ENCODE measurements at places on chromosomes 3 and 15. TPM values are rescaled to one million over a fixed set of nuclear protein-coding genes. Genes with fewer than 3 reads are reported as not detected.

The CLDN18 gene
- total RNA-seq, result not detected

The TGM5 gene
- not detected for total RNA-seq

The SLC28A2 gene
- not detected for total RNA-seq

The ARL14 gene
- not detected for total RNA-seq

The GOLGA6B gene
- not detected for total RNA-seq

The CCR2 gene
- not detected for total RNA-seq

The TYRO3 gene
- total RNA-seq, result 7.0 TPM

The EXOG gene
- total RNA-seq, result 9.9 TPM

The PRSS50 gene
- total RNA-seq, result not detected

The DUOXA1 gene
- total RNA-seq, result not detected

The MCF2L2 gene
- total RNA-seq, result 1.6 TPM

The RASGRF1 gene
- not detected for total RNA-seq

The CYP1A2 gene
- total RNA-seq, result not detected

The KIF15 gene
- total RNA-seq, result 10.7 TPM

The EPHB3 gene
- total RNA-seq, result 1.4 TPM

The UBL7 gene
- total RNA-seq, result 41.4 TPM

The STAC gene
- 0.37 TPM for total RNA-seq

The CLDN1 gene
- total RNA-seq, result 0.20 TPM

The CRABP1 gene
- not detected for total RNA-seq

The TNFAIP8L3 gene
- total RNA-seq, result 21.5 TPM

The POLR2M gene
- total RNA-seq, result 333 TPM

The ANKUB1 gene
- not detected for total RNA-seq

The ADAMTS7 gene
- total RNA-seq, result 12.1 TPM

The CLDN16 gene
- total RNA-seq, result not detected

The HMCES gene
- 11.8 TPM for total RNA-seq

The MCTP2 gene
- total RNA-seq, result 1.5 TPM

The IDH2 gene
- total RNA-seq, result 37.7 TPM

The FANCD2 gene
- total RNA-seq, result 31.7 TPM

The CHL1 gene
- 0.20 TPM for total RNA-seq

The DZIP1L gene
- 27.2 TPM for total RNA-seq

The ROPN1 gene
- total RNA-seq, result not detected

The KLHL6 gene
- not detected for total RNA-seq

The ALCAM gene
- 12.9 TPM for total RNA-seq

The PROK2 gene
- not detected for total RNA-seq

The C3orf70 gene
- 1.1 TPM for total RNA-seq

The PODXL2 gene
- 2.2 TPM for total RNA-seq

The SMAD6 gene
- total RNA-seq, result 7.7 TPM

The PLCL2 gene
- 41.9 TPM for total RNA-seq

The DNAH12 gene
- under 0.01 TPM for total RNA-seq

The DCLK3 gene
- total RNA-seq, result not detected
